Stimulated activated CD8-positive, alpha-beta memory T cell treated with anti-CD3 and anti-CD28 coated beads, Interleukin-4, amount 100 ng/mL, for 24 hours (primary cell): ENCODE measurements at places on chromosomes 1 and 21.
A peak's percentile ranks its signal among the peaks of the same experiment; 100 is the strongest.

- DNase-seq, result no peak
Observed at GRCh38 chr1:57549300-57549699, 125.4 kb upstream of the DAB1 start.

- DNase-seq, result no peak
Observed at GRCh38 chr1:199762572-199762971, 264.9 kb upstream of the NR5A2 start.

- DNase-seq, result no peak
Observed at GRCh38 chr21:45094412-45094811, 20.0 kb downstream of the ADARB1 start.

DNA sequence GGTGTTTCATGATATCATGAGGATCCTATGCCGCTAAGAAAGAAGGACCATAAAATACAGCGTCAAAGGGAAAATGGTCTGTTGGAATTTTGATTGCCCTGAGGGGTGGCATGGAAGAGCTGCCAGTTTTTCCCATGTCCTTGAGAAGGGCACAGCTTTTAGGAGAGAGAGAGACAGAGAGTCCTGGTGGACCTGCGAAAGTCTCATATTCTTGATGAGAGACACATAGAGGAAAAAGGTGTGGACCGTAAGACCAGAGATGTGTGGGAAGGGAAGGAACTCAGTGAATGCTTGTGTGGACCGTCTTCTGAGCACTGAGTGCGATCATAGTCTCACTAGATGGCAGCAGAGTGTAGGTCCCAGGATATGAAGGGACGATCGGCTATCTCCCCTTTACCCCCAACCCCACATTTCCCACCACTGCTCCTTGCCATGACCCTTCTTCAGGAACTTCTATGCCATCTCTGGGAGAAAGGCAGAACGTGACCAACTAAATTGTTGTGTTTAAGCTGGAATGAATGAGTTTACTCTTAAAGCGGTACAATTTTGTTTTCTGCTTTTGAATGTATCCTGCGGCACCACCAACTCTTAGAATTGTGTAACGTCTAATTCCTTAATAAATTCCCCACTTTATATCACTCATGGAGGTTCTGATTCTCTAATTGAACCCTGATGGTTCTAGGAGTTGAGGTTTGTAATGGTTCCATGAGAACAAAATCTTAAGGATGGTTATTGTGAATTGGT lies 117.7 kb downstream of the CTH start:
- no peak for DNase-seq

DNA sequence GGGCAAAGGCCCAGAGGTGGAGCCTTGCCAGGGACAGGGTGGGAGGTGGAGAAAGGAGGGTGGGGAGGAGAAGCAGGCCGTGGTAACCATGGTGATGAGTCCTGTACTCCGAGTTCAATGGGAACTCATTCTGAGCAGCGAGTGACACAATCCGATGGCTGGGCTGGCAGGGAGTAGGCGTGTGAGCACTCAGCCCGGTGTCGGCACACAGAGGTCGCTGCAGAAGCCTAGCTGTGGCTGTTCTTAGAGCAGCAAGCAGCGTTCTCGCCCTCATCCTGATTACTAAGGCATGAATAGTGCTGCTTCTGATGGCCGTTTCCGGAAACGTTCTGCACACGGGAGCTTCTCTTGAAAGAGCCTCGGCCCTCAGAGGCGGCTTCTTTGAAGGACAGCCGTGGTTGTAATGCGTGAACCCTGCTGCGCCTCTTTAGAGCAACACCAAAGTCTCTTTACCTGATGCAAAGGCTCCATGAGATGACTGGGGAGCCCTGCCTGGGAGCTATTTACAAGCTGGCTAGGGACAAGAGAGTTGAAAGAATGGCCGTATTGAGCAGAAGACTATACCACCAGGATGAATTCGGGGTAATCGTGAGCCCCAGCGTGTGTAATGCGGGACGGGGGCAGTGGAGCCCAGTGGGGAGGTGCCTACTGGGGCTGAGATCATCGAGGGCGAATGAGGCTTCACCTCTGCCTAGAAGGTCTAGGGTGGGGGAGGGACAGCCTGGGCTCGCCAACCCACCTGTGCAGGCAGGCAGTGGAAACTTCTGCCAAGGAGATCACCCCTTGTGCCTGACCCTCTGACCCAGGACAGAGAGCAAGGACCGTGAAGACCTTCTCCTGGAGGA lies 72.8 kb upstream of the PAX7 start:
- DNase-seq, result peak; percentile 4

- DNase-seq, result no peak
Observed at GRCh38 chr1:183272390-183272848, 86.4 kb downstream of the LAMC2 start.

- no peak for DNase-seq
Observed at GRCh38 chr1:99645203-99645602, 710 bp upstream of the PALMD start.

DNA sequence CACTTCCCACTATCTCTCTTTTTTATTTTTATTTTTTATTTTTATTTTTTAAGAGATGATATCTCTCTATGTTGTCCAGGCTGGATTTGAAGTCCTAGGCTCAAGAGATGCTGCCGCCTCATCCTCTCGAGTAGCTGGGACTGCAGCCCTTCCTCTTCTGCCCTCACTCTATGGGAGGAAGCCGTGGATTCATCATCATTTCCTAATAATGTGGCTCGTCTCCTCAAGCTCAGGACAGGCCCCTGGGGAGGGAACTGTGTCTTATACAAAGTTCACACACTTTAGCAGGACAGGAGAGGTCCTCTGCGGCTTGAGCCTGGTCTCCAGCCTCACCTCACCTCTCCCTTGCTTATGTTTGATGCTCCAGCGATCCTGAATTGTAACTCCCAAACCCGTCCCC lies 16.5 kb upstream of the IFFO2 start:
- no peak for DNase-seq

DNA sequence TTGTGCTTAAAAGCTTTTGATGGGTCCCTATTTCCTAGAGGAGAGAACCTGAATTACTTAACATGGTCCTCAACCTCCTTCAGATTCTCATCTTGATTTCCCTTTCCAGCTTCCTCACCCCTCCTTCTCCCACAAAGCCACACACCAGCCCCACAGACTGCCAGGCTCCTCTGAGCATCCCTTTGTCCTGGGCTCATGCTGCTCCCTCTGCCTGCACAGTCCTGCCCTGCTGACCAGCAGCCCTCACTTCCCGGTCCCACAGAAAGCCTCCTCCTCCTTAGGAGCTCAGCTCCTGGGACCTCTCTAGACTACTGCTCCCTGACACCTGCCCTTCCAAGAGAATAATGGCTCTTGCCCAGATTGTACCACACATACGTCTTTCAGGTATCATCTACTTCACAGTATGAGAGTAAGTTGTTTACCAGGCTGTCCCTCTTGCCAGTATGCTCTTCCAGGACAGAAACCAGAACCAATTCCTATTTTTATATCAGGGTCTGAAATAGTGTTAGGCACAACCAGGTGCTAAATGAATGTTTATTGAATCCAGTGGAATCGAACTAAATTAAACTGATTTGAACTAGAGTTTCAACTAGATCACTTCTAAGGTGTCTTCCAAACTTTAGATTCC lies 373.4 kb downstream of the LMX1A start:
- DNase-seq, result no peak

GRCh38 chr1:224182057-224182865 lies 779 bp upstream of the DEGS1 start:
- DNase-seq, result no peak

GRCh38 chr21:37550618-37551330 lies 184.2 kb downstream of the DYRK1A start:
- DNase-seq, result no peak
